H4 (cell line): ENCODE measurements at places on chromosomes 4 and X.

DNA sequence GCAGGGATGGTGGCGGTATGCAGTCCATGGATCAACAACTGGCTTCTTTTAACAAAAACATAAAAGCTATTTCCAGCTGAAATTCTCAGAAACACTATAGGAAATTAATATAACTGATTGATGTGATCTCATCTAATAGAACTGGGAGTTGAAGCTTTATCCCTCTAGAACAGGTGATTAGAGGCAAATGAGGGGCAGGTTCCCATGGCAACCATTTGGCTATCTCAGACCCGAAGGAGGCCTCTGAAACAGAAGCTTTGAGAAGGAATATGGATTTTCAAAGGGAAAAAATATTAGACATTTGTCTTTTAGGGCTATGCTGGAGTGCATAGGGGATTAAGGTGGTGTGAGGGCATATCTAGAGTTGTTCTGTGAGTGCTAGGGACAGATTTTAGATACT is 50.0 kb downstream of the IGSF1 start:
- no peak for DNase-seq

DNA sequence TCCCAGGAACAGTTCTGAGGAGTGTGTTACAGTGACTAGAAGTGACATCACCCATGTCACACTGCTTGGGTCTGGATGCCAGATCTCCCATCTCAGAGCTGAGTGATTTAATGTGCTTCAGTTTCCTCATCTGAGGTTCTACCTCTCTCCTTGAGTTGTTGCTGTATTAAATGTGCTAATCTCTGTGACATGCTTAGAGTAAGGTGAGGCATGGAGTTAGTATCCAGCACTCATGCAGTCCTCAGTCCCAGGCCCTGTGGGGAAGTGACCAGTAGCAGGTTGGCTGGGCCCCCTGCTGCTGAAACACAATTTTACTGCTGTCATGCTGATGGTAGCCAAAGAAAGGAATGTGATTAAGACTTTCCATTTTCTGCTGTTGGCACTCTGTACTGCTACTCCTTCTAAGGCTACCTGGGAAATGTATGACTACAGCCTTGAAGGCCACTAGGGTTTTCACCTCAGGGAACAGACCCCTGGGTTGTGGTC is 639.6 kb downstream of the MID1IP1 start:
- DNase-seq: peak; percentile 6

- no peak for DNase-seq
Observed at GRCh38 chrX:40188573-40189417, 91.0 kb upstream of the BCOR start.

DNA sequence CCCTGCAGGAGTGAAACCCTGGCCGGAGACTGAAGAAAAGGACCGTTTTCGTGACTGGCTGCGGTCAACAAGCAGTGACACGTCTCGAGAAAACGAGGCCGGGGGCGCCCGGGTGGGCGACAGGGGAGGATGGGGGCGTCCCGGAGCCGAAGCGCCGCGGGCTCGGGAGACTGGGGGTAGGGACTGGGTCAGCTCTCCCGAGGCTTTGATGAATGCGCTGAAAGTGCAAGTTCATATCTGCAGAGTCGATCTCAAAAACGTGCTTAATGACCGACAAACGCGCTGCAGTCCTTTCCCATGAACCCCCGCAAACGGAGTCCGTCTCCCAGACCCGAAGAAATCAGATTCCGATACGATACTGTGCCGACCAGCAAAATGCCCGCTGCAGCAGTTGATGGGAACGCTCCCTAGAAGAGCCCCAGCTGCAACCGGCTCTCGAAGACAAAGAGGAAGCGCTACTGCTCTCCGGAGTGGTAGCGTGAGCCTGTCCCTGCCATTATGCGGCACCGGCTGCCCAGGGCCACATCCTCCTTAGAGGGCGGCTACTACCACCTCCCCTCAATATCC is 806 bp upstream of the CD99L2 start:
- DNase-seq: no peak

- no peak for DNase-seq
Observed at GRCh38 chr4:145639186-145639698, 20.1 kb downstream of the MMAA start.

GRCh38 chrX:140572724-140573123 is 67.9 kb upstream of the SOX3 start:
- peak; percentile 35 for DNase-seq

GRCh38 chr4:14400307-14400706 is 602.0 kb upstream of the CPEB2 start:
- DNase-seq: no peak

GRCh38 chrX:72381439-72382201 is 75.9 kb upstream of the CITED1 start:
- no peak for DNase-seq

GRCh38 chr4:52840531-52841370 is 21.4 kb upstream of the RASL11B start:
- DNase-seq: no peak

DNA sequence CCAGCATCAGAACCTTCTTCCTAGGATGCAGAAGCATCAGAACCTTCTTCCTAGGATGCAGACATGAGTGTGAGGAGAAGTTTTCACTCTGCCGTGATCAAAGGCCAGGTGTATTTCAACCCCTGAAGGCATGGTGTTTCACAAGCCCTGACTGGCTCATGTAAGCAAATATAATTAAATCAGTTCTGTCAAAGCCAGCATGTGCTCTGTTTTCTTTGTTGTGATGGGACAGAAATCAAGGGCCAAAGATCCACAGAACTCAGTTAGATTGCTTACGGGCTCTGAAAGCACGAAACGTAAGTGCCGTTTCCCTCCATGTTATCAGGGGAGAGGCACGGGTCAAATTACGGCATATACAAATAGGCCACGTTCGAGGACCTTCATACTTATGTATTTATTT is 32.0 kb upstream of the CLDN24 start:
- DNase-seq: no peak

- no peak for DNase-seq
Observed at GRCh38 chr4:1211891-1212545, 36.9 kb downstream of the CTBP1 start.

DNA sequence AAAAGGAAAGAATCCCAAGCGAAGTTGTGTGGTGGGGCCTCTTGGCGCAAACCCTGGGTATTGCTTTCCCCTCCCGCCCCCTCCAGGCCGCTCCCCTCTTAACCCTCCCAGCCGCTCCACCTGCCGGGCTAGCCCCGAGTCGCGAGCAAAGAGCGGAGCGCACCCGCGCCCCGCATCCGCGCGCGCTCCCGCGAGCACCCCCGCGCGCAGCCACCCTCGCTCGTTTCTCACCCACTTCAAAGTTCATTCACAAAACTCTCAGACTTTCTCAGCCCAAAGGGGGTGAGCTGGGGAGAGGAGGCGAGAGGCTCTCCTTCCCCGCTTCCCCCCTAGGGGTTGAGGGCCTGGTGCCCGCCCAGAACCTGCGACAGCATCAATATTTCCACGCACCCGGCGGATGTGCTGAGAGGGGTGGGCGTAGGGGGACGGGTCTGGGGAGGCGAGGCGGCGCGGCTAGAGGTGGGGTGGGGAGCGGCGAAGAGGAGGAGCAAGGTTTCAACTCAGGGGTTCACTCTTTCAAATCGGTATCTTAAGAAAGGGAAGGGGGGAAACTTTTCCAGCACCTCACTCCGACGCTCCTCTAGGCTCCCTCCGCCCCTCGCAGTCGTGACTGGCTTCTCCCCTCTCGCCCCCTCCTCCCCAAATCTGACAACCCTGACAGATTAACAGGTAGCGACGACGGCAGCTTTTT is 1.8 kb downstream of the MAML3 start:
- DNase-seq: no peak

DNA sequence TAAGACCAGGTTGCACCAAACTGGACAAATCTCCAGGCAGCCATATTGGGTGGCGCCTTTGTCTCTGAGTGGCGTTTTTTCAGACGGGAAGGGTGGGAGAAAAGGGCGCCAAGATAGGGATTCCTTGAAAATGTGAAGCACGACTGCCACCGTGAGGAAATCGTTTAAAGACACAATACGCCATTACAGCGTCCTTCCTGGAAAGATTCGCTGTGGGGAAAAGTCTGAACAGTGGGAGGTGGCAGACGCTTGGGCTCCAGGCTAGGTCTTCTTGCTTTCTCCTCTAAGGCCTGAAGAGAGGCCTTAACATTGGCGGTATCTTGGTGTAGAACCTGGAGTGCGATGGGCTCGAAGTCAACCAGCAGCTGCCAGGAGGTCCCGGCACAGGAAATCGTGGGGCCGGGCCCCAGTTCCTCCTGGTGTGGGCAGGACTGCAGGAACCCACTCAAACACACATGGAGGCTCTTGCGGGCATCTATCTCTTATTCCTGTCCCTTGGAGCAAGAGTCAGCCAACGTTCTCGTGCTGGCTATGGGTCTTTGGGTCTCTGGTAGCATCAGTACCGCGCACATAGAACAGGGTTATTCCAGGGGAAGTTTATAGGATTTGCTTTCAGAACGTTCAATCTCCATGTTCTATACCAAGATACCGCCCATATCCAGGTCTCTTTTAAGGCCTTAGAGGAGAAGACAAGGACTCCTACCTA is 208.8 kb downstream of the OR13H1 start:
- DNase-seq: peak; percentile 67

DNA sequence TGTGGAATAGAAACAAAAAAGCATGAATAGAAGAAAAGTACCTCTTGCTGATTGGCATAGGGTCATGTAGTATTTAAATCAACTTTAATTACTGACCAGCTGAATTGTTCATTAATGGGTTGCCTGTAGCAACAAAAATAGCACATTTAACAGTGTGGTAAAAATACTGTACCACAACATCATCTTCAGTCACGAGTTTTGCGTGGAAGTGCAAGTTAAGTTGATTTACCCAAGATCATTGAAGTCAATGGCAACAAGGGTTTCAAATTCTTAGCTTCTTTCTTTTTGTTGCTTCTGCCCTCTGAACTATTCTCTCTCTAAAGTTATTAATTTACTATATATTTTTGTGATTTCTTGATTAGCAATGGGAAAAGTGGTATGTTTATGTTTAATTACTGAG is 526.6 kb downstream of the C4orf33 start:
- no peak for DNase-seq

DNA sequence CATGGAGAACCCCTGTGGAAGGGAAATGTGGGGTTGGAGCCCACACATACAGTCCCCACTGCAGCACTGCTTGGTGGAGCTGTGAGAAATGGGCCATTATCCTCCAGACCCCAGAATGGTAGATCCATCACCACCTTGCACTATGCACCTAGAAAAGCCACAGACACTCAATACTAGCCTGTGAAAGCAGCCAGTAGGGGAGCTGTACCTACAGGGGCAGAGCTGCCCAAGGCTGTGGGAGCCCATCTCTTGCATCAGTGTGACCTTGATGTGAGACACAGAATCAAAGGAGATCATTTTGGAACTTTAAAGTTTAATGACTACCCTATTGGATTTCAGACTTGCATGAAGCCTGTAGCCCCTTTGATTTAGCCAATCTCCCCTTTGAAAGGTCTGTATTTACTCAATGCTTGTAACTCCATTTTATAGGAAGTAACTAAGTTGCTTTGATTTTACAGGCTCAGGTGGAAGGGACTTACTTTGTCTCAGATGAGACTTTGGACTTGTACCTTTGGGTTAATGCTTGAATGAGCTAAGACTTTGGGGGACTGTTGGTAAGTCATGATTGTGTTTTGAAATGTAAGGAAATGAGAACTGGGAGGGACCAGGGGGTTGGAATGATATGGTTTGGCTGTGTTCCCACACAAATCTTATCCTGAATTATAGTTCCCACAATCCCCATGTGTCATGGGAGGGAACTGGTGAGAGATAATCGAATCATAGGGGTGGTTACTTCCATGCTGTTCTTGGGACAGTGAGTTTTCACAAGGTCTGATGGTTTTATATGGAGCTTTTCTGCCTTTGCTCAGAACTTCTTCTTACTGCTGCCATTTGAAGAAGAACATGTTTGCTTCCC is 352.6 kb downstream of the INPP4B start:
- no peak for DNase-seq

- DNase-seq: no peak
Observed at GRCh38 chr4:75904076-75904475, 1.8 kb upstream of the PPEF2 start.

DNA sequence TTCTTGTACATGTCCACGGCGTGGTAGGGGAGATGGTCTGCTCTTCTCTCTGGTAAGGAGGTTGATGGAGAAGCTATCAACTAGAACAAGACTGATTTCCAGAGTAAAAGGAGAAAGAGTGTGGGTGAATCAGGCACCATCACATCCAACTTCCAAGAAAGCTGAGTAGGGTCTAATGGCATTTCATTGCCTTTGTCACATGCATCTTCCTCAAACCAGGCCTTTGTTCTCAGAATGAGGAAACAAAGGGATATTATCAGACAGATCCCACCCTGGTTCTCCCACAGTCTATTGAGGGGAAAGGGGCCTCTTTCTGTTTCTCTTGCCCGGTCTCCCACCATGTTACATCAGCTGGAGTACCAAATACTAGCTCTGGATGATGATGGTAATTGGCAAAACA is 160.2 kb upstream of the RBPJ start:
- no peak for DNase-seq

GRCh38 chrX:97060020-97060419 is 176.3 kb downstream of the RPA4 start:
- DNase-seq: no peak

GRCh38 chr4:124754681-124755080 is 42.1 kb upstream of the ANKRD50 start:
- DNase-seq: no peak

DNA sequence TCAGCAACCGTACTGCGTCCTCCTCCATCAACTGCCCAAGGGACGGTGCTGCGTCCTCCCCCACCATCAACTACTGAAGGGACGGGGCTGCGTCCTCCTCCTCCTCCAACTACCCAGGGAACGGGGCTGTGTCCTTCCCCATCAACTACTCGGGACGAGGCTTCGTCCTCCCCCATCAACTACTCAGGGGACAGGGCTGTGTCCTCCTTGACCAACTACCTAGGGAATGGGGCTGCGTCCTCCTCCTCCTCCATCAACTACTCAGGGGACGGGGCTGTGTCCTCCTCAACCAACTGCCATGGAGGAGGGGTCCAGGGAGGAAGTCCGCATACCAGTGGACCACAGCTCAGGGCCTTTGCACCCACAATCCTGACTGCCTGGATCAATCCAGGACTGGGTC is 24.4 kb downstream of the PPP2R3B start:
- no peak for DNase-seq

DNA sequence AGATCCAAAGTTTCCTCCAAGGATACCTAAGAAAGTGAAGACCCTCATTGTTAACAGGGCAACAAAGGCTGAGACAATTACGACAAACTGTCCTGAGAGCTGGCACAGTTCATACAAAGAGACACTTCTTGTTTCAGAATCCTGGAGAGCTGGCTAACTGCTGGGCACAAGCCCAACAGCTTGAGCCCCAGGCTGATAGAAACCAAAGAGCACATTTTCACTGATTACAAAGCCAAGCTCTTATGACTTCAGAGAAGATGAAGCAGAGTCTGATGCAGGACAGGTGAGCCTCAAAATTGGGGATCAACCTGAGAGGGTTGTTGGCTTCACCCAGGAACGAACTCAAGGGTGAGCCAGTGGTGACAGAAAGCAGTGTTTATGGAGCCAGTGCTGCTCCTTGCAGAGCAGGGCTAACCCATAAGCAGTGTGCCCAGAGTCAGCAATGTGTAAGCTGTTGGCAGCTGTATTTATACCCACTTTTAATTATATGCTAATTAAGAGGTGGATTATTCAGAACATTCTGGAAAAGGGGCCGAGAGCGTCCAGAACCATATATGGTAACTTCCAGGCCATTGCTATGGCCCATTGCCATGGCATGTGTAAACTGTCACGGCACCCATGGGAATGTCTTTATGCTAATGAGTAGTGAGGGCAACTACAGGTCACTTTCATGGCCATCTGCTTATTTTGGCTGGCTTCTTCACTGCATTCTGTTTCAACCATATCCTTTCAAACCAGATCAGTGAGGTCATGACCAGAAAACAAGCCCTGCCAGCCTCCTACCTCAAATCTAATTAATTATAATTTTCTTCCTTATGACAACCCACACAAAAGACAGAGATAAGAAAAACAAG is 183.7 kb downstream of the EVC2 start:
- peak; percentile 78 for DNase-seq

- peak; percentile 69 for DNase-seq
Observed at GRCh38 chr4:114180481-114180880, 201.0 kb upstream of the ARSJ start.
